NCI-H526 treated with DMSO at 0.1 percent for 48 hours (cell line): ENCODE measurements at places on chromosomes 3 and 15.

DNA sequence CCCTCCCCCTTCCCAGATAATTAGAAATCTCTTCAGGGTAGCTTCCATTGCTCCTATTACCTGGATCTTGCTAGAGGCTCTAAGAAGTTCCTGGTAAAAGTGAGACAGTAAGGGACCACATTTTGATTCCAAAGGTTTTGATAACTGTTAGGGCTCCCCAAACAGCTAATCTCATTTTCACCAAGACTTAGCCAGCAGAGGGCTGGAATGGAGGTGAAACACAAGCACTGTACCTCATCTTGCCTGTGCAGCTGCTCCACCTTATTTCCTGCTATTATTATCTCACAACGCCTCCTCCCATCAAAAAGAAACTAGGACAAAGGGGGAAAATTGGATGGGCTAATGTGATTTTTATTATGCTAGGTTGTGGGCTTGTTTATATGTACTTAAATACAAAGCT lies 7.3 kb downstream of the SETD5 start:
- no peak for DNase-seq

DNA sequence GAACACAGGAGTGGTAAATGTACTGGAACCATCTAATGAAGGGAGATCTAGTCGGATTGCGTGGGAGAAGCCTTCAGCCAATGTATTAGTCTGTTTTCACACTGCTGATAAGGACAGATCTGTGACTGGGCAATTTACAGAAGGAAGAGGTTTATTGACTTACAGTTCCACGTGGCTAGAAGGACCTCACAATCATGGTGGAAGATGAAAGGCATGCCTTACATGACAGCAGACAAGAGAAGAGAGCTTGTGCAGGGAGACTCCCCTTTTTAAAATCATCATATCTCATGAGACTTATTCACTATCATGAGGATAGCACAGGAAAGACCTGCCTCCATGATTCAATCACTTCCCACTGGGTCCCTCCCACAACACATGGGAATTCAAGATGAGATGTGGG lies 17.0 kb downstream of the HRG start:
- DNase-seq = no peak

DNA sequence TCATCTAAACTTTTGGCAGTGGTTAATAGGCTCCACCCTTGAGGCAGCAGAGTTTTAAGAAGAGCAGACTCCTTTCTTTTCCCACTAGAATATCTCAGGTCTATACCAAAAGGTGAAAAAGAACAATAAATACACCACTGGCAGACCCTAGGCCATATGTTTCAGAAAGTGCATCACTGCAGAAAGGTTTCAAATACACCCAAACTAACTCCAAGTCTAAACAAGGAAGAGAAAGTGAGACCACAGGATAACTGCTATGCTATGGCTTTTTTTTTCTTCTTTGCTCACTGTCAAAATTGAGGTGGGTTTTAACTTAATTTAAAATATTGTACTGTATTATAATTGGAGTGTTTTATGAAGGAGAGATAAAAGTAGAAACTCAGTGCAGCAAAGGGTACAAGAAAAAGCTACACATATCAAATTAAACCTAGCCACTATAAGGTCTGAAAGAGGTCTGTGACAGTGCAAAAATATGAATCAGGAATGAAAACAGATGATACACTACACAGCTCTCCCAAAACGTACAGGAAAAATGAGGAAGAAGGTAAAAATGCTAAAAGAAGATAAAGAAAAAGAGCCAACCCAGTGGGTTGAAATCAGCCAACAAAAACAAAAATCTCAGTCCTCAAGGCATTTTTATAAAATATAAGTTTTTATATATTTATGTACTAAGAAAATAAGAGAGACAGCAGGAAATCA lies 8.4 kb downstream of the SNX4 start:
- DNase-seq = no peak

DNA sequence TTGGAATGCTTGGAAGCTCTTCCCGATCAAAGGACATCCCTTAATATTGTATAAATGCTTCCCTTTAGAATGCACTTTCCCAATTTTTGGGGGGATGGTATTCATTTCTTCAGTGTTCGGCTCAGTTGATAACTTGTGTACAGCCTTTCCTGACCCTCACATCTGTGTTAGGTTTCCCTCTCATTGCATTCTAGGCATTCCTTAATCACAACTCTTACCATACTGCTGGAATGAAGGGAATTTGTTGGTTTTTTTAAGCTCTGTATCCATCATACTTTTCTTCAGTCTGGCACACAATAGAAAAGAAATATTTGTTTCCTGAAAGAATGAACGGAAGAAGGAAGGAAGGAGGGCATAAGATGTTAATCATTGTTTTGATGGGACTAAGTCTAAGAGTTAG lies 119.5 kb downstream of the CHST2 start:
- no peak for DNase-seq

DNA sequence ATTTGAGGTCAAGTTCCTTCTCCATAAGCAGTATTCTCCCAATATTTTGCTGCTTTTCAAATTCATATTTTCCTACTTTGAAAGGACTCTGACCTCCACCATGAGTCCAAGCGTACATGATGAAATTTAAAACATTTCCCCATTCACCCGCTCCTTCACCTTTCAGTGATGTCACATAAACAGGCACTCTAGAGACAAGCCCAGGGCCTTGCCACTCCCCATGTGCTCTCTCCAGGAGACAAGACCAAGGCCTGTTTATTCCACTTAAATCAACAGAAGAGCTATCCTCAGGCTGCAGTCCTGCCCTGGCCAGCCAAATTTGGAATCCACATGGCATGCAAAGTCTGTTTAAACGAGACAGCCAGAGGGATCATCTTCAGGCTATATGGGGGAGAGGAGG lies 161.5 kb downstream of the ARRDC4 start:
- no peak for DNase-seq

DNA sequence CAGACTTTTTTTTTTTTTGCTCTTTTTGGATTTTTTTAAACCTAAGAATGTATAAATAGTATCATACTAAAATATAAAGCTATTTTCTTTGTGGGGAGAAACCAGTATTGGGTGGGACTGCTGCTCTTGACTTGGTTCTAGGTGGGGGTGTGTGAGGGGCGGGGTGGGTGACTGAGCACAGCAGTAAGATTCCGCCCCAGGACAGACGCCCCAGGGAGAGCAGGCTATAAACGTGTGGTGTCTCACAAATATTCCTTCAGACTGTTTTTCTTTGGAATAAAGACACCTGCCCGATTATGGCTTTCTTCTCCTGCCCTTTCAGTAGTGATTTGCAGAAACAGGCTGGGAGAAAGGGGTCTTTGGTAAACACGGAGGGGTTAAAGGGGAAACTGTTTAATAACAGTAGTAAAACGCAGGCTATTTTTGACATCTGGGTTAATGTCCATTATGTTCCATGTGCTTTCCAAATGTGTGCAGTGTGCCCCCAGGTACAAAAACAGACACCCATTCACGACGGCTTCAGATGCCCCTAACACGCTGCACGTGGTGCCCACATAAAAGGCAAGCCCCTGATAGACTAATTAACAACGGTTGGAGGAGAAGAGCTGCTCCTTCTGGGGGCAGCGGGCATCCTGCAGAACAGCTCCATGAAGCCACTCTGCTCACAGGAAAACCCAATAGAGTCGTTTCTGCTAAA lies 28.6 kb upstream of the WNT5A start:
- no peak for DNase-seq

DNA sequence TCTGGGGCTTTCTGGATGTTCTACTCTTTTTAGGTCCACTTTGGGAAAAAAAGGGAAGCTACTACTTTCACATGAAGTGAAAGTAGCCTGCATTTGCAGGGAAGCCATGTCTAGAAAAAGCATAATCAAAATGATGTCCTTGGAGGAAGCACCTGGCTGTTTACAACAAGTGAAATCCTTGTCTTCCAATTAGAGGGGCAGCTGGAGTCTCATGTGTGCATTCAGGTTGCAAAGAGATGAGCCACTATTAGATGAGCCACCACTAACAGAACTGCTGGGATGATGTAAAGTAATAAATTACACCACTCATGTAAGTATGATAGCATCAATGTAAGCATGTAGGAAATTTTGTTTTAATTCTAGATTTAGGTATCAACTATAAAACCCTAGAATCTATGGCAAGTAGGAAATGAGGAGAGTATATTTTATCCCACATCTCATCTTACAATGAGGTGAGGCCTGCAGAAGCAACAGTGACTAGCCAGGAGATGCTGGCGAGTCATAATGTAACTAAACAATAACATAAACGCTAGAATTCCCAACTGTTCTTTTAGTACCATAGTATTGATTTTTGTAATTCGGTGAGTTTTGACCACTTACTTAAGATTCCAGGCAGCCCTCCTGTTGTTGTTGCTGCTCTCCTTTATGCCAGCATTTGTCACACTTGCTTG lies 75.9 kb downstream of the TMEM108 start:
- no peak for DNase-seq
